NCI-H1417 treated with DMSO at 0.1 percent for 48 hours (cell line): ENCODE measurements at places on chromosomes 16 and 17.

DNA sequence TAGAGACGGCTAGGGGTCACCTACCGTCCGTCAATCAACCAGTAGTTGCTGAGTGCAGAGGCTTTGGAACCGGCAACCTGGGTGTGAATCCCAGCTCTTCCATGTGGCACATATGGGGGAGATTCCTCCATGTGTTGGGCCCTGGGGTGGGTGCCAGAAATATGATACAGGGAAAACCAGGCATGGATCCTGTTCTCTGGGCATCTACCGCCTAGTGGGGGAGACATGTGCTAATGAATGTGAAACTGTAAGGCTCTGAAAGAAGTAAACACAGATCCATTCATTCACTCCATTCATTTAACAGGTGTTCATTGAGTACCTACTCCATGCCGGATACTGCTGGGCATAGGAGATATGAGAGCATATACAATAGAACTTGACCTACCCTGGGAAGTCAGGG lies 39.5 kb upstream of the SDK2 start:
- DNase-seq: no peak

GRCh38 chr16:84999857-85000480 lies 11.4 kb downstream of the ZDHHC7 start:
- no peak for DNase-seq

- DNase-seq: no peak
These were observed 12.7 kb upstream of the CD300A start for GRCh38 chr17:74453665-74454196.

- no peak for DNase-seq
These were observed 102.2 kb downstream of the CDK5R1 start for GRCh38 chr17:32588982-32589381.

DNA sequence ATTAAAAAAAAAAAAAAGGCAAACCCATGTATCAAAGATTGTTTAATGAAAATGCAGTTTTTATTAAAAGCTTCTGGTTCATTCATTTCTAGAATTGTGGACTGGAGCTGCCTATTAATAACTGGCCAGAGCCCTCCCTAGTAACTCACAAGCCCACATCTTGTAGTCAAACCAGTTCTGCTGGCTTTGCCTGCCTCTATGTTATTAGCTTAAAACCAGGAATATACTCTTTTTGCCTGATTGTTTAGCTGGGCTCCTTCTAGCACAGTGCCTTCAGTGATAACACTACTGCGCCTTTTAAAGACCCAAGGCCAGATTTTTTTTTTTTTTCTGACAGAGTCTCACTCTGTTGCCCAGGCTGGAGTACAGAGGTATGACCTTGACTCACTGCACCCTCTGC lies 26.0 kb downstream of the TAC4 start:
- no peak for DNase-seq

GRCh38 chr17:31538080-31538762 lies 146.7 kb downstream of the RAB11FIP4 start:
- no peak for DNase-seq

DNA sequence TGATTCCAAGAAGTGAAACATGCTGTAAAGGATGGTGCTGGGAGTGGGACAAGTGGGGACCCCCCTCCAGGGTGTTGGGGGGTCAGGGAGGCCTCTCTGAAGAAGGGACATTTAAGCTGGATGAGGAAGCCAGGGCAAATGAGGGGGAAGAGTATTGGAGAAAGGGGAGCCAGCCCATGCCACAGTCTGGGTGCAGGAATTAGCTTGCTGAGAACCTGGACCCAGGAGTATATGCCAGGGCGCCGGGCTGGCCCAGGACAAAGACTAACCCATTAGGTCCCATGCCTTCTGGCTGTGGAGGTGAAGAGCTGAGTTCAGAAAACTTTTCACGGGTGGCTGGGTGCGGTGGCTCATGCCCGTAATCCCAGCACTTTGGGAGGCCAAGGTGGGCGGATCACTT lies 45.6 kb upstream of the PIK3R6 start:
- DNase-seq: no peak

DNA sequence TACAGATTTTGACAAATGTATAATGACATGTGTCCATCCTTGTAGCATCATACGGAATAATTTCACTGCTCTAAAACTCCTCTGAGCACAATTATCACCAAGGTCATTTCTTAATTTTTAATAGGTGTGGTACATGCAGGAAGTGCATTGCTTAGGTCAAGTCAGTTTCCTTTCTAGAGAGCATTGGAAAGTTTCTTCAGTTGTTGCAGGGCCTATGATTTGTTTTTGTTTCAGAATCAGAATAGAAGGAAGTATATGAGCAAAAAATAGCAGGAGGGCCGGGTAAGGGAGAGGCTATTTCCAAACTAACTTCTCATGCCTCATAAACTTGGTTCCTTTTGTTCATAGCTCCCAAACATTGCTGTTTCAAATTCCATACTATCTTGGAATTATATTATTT lies 24.0 kb upstream of the SLFN5 start:
- DNase-seq: no peak

- no peak for DNase-seq
These were observed at the start of gene IL4R for GRCh38 chr16:27313422-27314160. Gene IL4R (plus strand): TSS chr16:27313974. CDS start chr16:27340204, 26,230 bp downstream.

- no peak for DNase-seq
These were observed 12.8 kb downstream of the CRISPLD2 start for GRCh38 chr16:84832488-84833143.

DNA sequence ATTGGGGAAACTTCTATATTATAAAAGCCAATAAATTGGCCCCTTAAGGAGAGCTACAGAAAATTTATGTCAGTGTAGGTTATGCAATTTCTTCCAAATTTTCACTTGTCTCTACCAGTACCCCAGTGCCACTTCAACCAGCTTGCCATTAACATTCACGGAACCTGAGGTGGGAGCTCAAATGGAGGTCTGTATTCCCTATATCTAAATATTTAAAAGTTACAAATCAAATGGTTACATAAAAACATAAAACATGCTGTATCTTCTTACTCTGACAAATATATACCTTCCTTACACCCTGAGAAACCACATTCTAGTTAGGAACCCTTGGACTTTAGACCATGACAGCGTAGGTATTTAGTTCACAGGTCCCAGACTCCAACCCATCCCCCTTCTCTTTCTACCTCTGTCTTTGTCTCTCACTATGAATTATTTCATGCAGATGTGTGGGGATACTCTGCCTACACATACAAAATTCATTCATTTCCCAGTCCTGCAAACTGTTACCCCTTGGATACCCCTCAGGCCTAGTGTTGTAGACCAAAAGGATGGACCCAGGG lies 127.8 kb upstream of the PMFBP1 start:
- no peak for DNase-seq

DNA sequence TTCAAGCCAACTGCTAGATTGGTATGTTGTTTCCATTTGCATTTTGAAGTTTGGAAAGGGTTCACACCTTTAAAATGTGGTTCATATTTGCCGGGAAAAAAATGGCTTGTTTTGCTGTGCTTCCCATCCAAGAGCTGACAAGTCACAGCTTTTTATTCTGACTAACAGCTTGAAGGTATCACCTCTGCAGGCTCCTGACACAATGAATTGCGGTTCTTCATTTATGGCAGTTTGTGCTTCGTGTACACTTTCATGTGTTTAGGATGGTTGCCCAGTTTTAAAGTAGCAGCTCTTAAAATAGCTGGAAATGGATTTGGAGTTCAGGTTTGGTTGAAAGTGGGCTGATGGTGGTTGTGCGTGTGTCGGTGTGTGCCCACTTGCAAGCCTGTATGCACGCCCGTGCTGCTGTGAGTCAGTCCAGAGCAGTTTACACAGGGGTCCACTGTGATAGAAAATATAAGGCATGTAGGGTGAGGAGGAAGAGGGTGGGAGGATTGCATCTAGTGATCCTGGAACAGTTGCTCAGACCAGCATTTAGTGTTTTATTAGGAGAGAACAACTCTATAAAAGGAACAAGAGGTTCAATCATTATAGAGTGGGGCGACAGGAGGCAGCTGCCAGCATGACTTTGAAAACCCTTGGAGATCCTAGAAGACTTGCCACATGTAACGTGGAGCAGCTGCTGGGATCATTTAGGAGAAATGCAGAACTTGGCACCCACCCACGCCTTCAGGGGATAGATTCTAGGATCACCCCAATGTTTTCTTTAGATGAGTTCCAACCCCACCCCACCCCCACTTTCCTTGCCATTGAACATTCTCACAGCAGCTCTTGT lies 108.0 kb upstream of the TBX2 start:
- DNase-seq: no peak

DNA sequence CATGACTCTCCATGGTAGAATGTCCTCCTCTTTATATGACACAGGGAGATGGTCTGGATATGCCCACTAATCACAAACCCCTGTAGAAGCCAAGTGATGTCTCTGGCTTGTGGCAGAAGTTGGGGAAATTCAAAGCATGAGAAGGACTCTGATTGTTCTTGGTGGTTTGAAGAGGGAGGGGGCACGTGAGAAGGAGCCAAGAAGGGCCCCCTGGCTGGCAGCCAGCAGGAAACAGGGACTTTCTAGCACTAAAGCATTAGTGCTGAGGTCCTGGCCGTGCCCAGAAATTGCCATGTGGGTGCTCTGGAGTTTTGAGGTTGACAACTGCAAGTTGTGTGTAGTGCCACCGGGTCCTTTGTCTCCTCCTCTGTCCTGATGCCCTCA lies 199.9 kb downstream of the LGALS9B start:
- DNase-seq: no peak

- DNase-seq: no peak
These were observed 56.7 kb upstream of the SIAH1 start for GRCh38 chr16:48441863-48442279.
